ENCODE measurements at places on chromosomes 6 and 20.

- no peak for DNase-seq
These were observed 5.6 kb downstream of the NXT1 start for GRCh38 chr20:23356203-23356602.

- DNase-seq = no peak
These were observed 46.3 kb downstream of the MCM8 start for GRCh38 chr20:5996765-5997164.

DNA sequence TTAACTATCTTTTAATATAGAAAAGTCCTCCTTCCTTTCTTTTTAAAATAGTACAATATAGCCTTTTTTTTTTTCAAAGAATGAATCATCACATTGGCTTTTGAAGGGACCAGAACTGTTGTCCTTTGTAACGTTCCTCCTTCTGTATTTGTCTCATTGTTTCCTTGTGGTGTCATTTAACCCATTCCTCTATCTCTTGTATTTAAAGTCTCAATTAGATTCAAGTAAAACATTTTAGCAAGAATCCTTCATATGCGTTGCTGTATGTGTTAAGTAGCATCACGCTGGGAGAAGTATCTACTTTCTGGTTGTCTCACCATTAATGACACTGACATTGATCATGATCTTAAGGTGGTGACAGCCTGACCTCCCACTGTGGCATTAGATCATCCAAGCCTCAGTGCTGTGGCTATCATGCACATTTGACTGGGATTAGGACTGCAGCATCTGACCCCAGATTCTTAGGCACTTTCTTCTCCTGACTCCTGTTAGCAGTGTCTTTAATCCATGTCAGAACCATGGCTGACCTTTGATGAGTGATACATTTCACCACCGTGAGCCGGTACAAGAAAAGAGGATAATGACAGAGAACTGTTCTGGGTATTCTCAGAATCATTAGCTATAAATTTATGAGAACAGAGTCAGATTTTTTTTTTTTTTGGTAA is 67.5 kb upstream of the TFB1M start:
- no peak for DNase-seq

GRCh38 chr6:122014961-122015360 is 384.5 kb upstream of the HSF2 start:
- DNase-seq = no peak

- no peak for DNase-seq
These were observed 203.5 kb downstream of the ADGRB3 start for GRCh38 chr6:68838571-68838970.

DNA sequence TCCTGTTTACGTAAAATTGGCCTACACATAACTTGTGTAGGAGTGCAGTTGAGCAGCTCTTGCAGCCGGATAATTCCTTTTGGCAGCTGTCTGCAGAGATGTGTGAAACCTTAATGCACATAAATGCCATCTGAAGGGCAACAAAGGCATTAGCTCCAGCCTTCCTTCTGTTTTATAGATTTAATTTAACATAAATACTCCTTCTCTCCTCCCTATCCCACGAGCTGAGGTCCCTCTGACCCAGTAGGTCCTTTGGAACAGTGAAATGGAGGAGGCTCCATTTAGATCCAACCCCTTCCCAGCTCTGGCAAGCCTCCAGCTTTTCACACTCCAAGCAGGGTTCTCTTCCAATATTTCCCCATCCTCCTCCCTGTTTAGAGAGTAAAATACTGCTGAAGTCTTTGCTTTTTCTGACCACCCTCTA is 6.5 kb downstream of the PLEKHG1 start:
- DNase-seq = no peak

- no peak for DNase-seq
These were observed 178.4 kb upstream of the SYNDIG1 start for GRCh38 chr20:24291014-24291413.

DNA sequence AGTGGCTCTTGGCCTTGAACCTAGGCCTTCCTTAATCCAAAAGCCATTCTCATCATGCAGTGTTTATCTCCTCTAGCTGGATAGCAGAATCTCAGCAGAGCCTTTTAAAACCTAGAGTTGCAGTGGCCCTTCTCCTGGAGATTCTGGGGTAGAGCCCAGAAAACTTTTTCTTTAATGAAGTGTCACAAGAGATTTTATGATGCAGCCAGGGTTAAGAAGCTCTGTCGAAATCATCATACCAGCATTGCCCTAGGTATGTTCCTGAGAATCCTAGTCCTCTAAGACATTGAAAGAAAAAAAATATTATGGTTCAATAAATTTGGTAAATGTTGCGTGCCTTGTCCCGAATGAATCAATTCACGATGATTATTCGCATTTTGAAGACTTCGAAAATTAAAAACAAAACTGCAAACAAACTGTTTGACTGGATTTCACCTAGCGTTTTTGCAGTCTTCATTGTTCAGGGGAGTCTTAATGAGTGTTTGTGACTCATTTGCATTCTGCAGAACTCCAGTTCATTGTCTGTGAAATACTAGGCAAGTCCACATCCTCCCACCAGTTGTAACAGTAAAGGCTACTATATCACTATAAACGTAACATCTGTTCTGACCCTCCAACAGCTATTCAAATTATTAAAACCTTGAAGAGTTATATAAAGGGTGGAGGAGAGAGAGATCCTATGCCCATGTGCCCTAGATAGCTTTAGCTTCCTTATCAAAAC is 198.6 kb downstream of the UST start:
- DNase-seq = no peak

DNA sequence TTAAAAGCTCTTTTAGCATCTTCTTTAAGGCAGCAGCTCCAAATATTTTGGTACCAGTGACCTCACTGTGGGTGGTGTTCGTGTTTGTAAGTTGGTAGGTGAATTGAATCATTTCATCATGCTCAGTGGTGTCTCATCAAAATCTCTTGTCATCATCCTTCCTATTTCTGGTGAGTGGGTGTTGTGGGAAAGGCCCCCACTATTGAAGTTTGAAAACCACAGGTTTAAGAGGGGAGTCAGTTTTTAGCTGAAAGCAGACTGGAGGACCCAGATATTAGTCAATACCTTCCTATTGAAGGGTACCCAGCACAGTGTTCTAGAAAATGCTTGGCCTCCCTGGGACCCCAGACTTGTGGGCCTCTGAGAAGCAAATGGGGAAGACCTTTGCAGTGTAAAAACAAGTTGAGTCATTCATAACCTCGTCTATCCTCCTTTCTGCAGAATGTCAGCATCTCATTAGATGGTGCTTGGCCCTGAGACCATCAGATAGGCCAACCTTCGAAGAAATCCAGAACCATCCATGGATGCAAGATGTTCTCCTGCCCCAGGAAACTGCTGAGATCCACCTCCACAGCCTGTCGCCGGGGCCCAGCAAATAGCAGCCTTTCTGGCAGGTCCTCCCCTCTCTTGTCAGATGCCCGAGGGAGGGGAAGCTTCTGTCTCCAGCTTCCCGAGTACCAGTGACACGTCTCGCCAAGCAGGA is 3.7 kb downstream of the PIM1 start:
- DNase-seq = peak; percentile 78

- DNase-seq = no peak
These were observed 1092.0 kb upstream of the MAP3K7 start for GRCh38 chr6:91678679-91679446.

DNA sequence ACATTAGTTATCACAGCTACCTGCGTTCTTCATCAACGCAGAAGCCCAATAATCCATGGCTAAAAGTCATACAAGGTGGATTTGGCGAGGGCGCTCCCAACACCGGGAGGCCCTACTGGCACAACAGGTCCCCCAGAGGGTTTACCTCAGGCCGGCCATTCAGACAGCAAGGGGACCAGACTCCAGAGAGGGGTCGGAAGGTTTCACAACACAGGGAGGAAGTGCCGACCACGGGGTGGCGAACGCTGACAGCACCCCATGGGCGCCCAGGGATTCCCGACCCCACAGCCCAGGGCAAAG is 1515.9 kb upstream of the DEFB115 start:
- no peak for DNase-seq

- DNase-seq = no peak
These were observed 97.4 kb downstream of the THBS2 start for GRCh38 chr6:169156108-169156792.

GRCh38 chr6:143158113-143158581 is 97.5 kb downstream of the AIG1 start:
- peak; percentile 84 for DNase-seq

DNA sequence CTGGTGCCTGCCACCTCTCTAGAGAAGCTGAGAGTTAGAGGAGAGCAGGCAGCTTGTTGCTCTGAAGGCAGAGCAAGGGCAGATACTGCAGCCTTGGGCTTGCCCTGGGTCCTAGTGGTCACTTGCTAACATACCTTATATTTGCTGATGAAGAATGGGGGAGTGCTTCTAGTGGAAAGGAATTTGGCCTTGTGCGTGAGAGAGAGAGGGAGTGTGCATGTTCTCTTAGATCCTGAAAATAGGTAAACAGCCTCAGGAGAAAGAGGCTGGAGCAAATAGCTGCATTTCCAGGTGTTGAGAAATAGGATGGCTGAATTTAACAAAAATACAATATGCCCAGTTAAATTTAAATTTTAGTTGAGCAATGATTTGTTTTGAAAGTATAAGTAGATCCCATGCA is 724.5 kb upstream of the FLRT3 start:
- DNase-seq = no peak

- no peak for DNase-seq
These were observed 65.4 kb downstream of the CD164 start for GRCh38 chr6:109316909-109317308.

DNA sequence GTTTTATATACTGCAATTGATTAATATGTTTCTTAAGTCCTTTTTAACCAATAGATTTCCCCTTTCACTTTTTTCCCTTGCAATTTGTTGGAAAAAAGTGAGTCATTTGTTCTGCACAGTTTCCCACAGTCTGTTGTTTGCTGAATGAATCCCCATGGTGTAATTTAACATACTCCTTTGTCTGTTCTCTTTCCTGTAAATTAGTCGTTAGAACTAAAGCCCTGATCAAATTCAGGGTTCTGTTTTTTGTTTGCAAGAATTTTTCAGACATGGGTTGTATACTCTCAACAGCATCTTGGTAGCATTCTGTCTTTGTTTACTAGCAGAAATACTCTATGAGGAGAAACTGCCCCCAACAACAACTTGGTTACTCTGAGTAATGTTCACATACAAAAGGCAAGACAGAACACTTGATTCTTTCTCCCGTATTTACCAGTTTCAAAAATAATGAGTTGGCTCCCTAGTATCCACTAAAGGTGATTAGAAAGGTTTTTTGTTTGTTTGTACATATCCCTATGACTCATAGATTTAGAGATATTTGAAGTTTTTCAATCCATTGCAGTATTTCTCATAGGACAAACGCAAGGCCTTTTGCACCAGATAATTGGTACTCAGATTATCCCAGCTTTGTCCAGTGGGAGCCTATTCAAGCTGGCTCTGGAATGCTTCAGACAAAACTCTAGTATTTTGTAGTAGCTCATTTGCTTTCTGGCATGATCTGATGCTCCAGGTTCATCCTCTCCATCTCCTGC is 16.5 kb downstream of the BLOC1S5 start:
- no peak for DNase-seq

- DNase-seq = no peak
These were observed 427.3 kb upstream of the CITED2 start for GRCh38 chr6:139801571-139802321.

- DNase-seq = no peak
These were observed 39.0 kb downstream of the PHF3 start for GRCh38 chr6:63674635-63675034.

DNA sequence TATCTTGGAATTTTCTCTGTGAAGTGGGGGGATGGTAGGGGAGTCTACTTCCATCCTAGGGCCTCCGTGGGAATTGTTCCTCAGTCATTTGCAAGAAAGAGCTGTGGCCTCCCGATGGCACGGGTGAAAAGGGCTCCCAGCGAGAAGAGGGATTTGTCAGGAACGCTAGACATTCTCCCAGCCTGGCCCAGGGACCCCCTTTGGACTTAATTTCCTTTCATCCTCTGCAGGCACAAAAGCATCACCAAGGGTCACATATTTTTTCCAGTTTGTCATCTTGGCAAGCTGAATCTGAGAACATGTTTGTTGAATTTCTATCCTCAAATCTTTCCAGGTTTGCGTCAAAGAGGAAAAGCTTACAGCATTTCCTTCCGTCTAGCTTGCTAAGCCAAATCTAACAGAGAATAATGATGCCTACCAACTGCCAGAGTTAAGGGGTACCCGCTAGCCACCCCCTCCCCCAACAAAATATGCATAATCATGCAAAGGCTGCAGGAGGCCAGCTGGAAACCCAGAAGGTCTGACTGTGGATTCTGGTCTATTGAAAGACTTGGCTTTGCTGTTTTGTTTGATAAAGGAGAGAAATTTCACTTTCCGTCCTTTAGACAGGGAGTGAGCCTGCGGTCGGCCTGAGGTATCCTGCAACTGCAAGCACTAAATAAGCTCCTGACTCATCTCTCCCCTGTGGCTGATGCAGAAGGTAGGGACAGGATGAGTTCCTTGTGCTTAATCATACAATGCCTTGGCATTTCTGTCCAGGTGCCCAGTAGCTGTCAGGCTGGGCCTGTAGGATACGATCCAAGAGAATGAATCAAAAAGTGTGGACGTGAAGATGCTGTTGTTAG is 23.1 kb downstream of the PSMG4 start:
- DNase-seq = no peak

GRCh38 chr20:63335711-63336110 is 25.4 kb downstream of the CHRNA4 start:
- no peak for DNase-seq

DNA sequence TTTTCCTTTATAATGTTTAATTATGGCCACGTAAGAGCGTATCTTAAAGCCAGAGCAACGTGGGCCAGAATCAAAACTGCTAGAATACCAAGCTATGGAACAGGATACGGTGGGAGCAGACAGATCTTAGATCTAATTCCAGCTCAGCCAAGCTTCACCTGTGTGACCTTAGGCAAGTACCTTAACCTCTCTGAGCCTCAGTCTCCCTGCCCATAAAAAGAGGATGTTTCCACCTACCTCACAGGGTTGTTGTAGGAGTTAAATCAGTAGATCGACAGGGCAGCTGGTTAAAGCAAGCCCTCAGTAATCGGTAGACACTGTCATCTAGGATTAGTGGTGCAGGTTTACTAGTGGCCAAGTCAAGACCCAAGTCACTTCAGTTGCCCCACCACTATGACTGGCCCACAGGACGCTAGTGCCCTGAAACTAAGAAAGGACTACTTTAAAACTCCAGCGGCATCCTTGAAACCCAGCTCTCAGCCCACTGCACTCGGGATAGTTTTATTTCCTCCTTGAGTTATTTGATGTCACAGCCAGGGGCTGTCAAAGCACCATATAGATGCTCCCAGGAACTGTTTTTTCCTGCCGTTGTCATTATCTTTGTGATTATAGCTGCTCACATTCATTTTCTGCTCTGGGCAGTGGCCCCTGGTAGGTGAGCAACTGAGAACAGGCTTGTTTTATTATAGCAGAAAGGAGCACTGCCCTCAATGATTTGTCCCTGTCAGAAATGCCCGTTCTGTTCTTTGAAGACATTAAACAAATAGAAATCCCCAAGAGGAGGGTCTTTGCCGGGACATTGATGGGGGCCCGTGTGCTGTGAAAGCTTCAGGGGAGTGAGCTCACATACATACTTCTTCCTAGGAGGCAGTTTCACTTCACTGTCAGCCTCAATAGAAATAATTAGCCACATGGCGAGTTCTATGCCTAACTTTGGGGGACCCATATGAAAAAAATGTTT is 63.1 kb downstream of the ISM1 start:
- no peak for DNase-seq

GRCh38 chr20:48818481-48818987 is 9.3 kb downstream of the PREX1 start:
- DNase-seq = no peak

Data from inflammatory macrophage (primary cell).